ENCODE measurements at places on chromosomes 7 and 10. TPM values are rescaled to one million over a fixed set of nuclear protein-coding genes. Genes with fewer than 3 reads are reported as not detected.

DNA sequence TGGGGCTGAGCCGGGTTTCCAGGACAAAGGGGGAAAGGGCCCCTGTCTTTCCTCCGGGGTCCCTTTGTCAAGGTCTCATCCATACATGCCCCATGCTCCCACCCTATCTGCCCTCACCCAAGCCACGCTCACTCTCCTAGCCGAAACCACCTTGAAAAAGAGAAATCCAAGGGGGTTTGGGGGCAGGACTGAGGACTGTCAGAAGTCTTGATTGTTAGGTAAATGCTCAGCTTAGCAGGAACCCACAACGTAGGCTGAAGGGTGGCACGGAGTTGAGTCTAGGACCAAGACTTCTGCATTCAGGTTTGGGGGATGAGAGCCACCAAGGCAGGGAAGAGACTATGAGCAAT, 719 bp upstream of the PGAM2 start:
- no peaks in the 10 kb centered on the region for H3K4me1 ChIP-seq
- no peak for DNase-seq
- H3K36me3 ChIP-seq = peaks cover 11% of the 10 kb centered on the region
- H3K27ac ChIP-seq = no peak overlapping the region
- no peak overlapping the region for H3K4me3 ChIP-seq
- H3K27me3 ChIP-seq = no peaks in the 10 kb centered on the region

DNA sequence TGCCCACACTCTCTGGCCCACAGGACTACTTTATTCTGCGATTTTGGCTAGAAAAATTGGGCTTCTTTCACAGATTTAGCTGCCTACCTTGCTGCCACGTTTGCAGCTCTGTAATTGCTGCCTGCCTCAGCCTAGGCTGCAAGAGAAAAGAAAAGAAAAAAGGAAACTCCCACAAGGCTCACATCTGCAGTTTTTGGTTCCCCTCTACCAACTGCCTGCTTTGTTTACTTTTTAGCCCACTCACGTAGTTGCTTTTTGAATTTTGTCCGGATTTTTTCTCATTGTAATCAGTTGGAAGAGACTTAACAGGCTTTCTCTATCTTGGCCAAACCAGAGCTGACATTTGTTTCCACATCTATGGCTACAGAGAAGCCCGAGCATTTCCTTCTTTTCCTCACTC, 24.3 kb downstream of the SUN3 start:
- H3K27me3 ChIP-seq = peaks cover 27% of the 10 kb centered on the region
- H3K4me1 ChIP-seq = no peaks in the 10 kb centered on the region
- no peak overlapping the region for H3K4me3 ChIP-seq
- H3K36me3 ChIP-seq = no peaks in the 10 kb centered on the region
- H3K27ac ChIP-seq = no peak overlapping the region
- DNase-seq = no peak

- H3K27me3 ChIP-seq = peaks cover 6% of the 10 kb centered on the region
- H3K36me3 ChIP-seq = no peaks in the 10 kb centered on the region
- DNase-seq = no peak
- H3K27ac ChIP-seq = no peak overlapping the region
These were observed 4.1 kb downstream of the ACBD7 start for GRCh38 chr10:15084502-15084922.

GRCh38 chr7:43768887-43769272, 10.4 kb downstream of the BLVRA start:
- H3K36me3 ChIP-seq = peaks cover 27% of the 10 kb centered on the region
- DNase-seq = no peak
- H3K27me3 ChIP-seq = no peaks in the 10 kb centered on the region
- no peak overlapping the region for H3K27ac ChIP-seq
- peaks cover 16% of the 10 kb centered on the region for H3K4me1 ChIP-seq

HPS6 gene
- total RNA-seq = 22.7 TPM

- no peaks in the 10 kb centered on the region for H3K27me3 ChIP-seq
- DNase-seq = no peak
- H3K4me3 ChIP-seq = no peak overlapping the region
- no peaks in the 10 kb centered on the region for H3K36me3 ChIP-seq
- no peaks in the 10 kb centered on the region for H3K4me1 ChIP-seq
These were observed 131.8 kb upstream of the TRIM24 start for GRCh38 chr7:138328215-138328614.

VPS50 gene
- 14.7 TPM for total RNA-seq

- no peaks in the 10 kb centered on the region for H3K36me3 ChIP-seq
- H3K4me1 ChIP-seq = no peaks in the 10 kb centered on the region
- H3K27me3 ChIP-seq = no peaks in the 10 kb centered on the region
- no peak overlapping the region for H3K4me3 ChIP-seq
- H3K27ac ChIP-seq = no peak overlapping the region
These were observed 49.7 kb downstream of the UNC5B start for GRCh38 chr10:71262027-71262426.

DNA sequence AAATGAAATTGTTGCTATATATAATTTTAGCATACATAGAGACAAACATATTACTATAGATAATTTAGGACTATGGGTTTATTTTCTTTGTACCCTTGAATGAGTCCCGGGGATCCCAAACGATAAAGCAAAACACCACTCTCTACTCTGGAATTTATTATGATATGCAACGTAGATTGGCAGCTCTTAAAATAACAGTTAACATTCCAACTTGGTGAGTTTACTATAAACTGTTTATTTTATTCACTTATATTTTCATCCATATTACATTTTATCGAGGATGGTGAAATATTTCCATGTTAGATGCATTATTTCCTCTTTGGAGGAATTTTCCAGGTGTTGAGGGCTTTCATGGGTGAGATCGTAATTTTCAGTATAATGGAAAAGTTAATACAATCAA, 138.7 kb upstream of the DGKB start:
- H3K36me3 ChIP-seq = no peaks in the 10 kb centered on the region
- DNase-seq = no peak
- no peaks in the 10 kb centered on the region for H3K27me3 ChIP-seq
- H3K27ac ChIP-seq = no peak overlapping the region
- no peaks in the 10 kb centered on the region for H3K4me1 ChIP-seq
- H3K4me3 ChIP-seq = no peak overlapping the region

DNA sequence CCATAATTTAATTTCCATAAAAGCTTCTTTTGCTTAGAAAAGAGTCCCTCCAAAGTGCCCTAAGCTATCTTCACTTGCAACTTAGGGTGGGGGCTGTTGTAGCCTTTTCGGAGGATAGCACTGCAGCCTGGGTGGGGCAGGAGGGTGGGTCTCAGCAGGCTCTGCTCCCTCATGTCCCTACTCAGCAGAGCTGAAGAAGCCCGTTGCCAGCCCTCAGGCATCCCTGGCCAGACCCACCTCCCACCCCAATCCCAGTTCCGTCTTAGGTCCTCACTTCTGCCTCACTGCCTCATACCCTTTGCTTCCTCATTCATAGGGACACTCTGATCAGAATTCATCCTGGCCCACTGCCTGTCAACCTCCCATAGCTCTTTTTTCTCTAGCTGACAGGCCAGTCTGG, 99.8 kb upstream of the ZMIZ1 start:
- H3K4me1 ChIP-seq = peaks cover 3% of the 10 kb centered on the region
- H3K27ac ChIP-seq = no peak overlapping the region
- DNase-seq = no peak

DNA sequence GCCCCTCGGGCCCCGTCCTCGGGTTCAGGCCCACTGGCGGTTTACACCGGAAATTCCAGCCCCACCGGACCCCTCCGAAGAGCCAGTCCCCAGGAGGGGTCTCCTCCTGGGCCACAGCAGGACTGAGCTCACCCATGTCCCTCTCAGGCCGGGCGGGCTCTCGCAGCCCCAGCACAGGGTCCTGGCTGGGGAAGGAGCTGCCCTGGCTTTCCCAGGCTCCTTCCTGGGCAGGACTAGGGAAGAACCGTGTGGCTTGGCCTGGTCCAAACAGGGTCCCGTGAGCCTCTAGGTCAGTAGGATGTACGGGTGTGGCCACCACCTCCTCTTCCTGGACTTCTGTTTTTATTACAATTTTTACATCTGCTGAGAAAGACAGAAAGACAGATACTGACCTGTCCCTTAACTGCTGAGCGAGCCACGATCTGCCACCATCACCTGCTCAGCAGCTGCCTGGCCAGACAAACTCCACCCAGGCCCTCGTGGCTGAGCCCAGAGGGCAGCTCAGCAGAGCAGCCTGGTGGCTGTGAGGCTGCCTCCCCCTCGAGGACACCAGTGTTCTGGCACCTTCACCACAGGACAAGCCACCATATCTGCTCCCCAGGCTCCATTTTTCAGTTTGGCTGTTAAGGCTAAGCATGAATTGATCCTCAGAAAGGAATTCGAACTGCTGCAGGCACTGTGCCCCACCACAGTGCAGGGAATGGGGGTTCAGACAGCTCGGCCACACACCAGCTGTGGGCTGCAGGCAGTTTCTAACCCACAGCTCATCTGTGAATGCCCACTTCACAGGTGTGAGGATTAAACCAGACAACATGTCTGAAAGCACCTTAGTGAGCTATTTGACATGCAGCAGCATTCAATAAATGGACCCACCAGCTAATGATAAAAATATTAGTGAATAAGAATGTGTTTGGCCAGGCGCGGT, 14.5 kb upstream of the ZNF777 start:
- no peak overlapping the region for H3K4me3 ChIP-seq
- no peaks in the 10 kb centered on the region for H3K4me1 ChIP-seq
- DNase-seq = peak; percentile 53
- peaks cover 63% of the 10 kb centered on the region for H3K36me3 ChIP-seq
- no peaks in the 10 kb centered on the region for H3K27me3 ChIP-seq
- H3K27ac ChIP-seq = no peak overlapping the region

FAM237B gene
- not detected for total RNA-seq
